NCI-H524 (cell line): ENCODE measurements at places on chromosomes 2 and 18.

GRCh38 chr2:221750316-221750715 lies 178.2 kb upstream of the EPHA4 start:
- DNase-seq = no peak

DNA sequence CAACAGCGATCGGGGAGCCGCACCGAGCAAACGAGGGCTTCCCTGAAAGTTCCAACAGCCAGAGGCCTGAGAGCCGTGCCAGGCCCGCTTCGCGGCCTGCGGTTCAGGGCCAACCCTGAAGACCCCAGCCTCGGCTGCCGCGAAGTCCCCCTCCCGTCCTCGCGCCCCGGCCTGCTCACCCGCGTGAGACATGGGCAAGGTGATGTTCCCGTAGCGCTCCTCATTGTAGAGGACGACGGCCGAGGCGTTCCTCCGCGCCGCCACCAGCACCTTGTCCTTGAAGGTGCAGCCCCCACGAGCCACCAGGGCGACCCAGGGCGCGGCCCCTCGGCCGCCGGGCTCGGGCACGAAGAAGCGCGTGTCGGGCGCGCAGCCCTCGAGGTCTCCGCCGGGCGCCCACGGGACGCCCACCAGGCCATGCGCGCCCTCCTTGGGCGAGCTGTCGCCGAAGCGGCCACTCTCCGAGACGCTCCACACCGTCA lies 510 bp downstream of the RNF149 start:
- DNase-seq = peak; percentile 31

DNA sequence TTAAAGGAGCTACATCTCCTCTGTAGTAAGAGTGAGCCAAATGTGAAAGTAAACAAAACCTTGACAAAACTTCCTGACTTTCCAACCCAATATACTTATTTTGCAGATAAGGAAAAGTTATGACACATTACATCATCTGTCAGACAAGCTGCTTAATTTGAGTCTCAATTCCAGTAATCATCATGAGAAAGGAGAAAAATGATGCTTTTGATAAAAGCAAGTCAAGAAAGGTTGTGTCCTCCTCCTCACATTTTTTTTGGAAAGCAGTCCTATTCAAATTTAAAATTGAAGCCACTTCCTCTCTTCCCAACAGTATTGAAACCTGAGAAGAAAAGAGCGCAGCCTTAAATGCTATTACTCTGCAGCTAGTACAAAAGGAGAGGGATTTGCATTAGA lies 519.6 kb downstream of the LRP1B start:
- no peak for DNase-seq

DNA sequence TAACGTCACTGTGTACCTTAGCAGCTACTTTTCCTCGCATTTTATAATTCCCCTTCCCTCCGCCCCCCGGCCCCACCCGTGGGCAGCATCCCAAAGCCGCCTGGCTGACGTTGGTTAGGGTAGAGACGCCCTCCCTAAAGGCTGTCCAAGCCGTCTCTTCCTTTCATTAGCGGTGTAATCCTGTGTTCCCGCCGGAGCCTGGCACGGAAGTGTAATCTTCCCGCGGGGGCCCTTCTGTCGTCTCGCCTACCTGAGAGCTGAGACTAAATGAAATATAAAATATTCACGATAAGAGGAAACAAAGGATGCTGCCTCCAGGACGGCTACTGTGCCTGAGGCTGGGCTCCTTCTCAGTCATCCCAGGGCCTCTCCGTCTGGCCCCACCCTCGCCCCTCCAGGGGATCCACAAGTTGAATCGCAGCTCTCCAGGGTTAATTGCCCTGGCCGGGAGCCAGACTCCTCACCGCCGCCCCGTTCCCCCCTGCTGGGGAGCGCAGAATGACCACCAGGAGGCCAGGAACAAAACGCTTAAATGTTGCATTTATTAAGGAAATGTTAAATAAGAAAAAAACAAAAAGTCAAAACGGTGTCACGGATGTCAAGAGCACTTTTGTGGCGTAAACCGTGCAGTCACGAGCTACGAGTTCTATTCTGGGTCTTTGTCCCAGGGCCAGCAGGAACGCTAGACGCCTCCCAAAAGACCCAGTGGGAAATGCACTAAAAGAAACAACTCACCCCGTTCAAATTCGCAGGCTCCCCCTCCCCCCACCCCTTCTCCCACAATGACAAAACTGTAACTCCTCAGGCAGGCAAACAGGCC lies 1.5 kb downstream of the RPRM start:
- DNase-seq = peak; percentile 76
